ENCODE measurements at places on chromosomes 2 and 18. TPM values are rescaled to one million over a fixed set of nuclear protein-coding genes. Genes with fewer than 3 reads are reported as not detected.

Gene NTSR2
- total RNA-seq, result not detected

DNA sequence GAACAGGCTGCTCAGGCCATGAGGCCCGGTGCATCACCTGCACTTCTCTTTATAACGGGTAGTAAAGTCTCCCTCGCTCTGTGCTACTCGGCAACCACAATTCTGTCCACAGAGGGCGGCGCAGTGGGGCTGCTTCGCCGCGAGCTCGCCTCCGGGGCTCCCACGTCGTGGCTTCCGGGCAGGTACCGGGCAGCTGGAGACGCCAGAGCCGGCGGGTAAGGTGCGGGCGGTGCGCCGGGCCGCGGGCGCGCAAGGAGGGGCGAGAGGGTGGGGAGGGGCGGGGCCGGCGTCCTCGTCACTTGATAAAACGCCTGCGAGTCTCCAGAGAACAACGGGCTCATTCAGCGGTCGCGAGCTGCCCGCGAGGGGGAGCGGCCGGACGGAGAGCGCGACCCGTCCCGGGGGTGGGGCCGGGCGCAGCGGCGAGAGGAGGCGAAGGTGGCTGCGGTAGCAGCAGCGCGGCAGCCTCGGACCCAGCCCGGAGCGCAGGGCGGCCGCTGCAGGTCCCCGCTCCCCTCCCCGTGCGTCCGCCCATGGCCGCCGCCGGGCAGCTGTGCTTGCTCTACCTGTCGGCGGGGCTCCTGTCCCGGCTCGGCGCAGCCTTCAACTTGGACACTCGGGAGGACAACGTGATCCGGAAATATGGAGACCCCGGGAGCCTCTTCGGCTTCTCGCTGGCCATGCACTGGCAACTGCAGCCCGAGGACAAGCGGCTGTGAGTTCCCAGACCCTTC is at the start of gene ITGA6:
Gene ITGA6 (plus strand): TSS at position 331 of the 734 bp plus-strand sequence.
- DNase-seq, result peak; percentile 89

DNA sequence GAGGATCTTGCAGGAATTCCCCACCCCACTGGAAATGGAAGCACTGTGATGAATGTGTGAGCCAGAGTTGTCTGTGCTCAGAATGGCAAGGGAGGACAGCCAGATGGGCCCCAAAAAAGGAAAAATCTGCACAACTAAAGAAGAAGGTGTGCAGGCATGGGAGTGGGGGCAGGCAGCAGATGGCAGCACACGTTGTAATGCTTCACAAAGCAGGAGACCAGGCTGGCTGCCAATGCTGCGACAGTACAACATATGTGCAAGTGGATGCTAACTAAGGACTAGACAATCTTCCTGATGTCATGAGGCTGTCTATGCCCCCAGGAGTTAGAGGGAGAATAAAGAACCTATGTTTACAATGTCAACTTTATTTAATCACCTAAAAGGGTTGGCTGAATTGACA is 27.2 kb downstream of the ST6GAL2 start:
- DNase-seq, result no peak

DNA sequence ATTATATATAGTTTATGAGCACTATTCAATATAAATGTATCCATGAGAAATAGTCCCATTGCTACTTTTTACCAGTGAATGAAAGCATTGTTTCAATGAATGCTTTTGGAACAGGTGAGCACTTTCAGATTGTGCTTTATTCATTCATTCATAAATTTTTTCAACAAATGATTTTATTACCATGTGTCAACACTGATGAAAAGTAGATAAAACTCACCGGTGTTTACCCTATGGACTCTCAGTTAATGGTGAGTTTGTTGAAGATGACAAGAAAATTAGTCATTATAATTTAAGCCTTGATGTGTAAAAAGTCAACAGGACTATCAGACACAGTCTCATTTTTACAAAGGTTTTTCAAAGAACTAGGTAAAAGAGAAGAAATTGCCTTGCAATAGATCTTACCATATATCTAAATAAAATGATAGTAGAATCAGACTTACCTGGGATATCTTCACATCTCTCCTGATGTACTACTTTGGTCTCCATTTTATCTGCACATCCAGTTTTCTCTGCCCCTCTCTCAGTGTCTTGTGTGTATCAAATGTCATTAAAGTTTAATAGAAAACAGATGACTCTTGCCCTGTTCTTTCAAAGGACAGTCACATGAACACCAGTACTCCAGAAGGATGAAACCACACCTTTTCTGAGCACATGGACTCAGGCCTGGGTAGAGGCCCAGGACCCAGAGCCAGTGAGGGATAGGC is 325.3 kb upstream of the RND3 start:
- no peak for DNase-seq

Gene EGR4
- total RNA-seq, result not detected

- DNase-seq, result no peak
Measured at GRCh38 chr2:23649819-23650218, 264.8 kb downstream of the KLHL29 start.

GRCh38 chr2:225737556-225737955 is 338.0 kb downstream of the NYAP2 start:
- no peak for DNase-seq

- DNase-seq, result no peak
Measured at GRCh38 chr2:118122594-118123281, 34.5 kb downstream of the INSIG2 start.

Gene EN1
- not detected for total RNA-seq

Gene CNTNAP5
- total RNA-seq, result not detected

DNA sequence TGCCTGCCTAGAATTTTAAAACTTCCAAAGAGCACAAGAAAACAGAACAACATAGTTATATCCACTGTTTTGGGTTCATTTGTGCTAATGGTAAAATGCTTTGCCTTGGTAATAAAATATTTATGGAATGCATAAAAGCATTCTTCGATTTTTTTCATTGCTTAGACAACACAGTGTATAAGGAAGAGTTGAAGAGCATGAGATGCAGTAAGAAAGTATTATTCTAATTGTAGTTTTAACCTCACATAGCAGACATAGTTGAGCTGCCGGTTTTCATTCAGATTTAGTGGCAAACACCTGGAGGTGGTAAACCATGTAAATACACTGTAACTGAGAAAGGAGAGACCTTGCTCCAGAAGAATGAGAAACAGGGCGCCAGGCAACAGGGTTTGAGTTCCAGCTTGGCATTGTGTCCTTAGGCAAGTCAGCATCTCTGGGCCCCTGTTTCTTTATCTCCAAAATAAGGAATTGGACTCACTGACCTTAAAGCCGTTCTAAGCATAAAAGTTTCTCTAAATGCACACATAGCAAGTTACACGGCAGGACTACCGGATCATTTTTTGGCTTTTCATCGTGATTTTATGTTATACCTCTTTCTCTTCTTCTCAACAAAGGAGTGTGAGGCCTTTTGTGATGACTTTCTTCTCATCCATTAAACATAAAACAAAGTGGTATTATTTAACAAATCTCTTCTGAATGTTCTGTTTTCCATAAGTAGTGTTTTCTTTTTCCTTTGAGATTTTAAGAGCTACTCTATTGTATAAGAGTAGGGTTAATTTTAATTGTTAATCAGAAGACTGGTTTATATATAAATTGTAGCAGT is 7.9 kb downstream of the UGP2 start:
- DNase-seq, result no peak

DNA sequence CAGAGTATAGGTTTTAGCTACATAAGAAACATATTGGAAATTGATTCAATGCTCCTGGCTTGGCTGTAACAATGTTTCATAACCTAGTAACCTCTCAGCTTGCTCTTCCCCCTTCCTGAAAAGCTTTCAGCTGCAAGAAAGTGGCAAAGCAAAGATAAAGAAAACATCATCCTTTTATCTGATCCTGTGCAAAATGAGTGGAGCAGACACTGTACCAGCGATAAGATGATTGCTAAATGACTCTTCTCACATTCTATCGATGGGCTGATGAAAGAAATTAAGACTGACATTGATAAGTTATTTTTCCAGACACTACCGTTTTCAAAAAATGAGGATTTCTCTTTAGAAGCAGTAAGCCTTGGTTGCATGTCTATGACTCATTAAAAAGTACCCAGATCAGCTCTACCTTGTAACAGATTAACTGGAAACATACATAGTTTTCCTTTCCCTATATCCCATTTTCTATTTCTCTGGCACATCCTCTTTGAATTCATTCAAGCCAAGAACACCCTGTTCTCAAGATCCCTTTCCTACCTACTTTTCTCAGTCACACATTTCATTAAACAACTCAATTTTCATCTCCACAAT is 87.1 kb upstream of the LYPD1 start:
- DNase-seq, result no peak
